Activated T-cell treated with anti-CD3 and anti-CD28 coated beads, Interleukin-2, amount 50 U/mL, for 24 hours (primary cell): ENCODE measurements at places on chromosomes 13 and 19.

DNA sequence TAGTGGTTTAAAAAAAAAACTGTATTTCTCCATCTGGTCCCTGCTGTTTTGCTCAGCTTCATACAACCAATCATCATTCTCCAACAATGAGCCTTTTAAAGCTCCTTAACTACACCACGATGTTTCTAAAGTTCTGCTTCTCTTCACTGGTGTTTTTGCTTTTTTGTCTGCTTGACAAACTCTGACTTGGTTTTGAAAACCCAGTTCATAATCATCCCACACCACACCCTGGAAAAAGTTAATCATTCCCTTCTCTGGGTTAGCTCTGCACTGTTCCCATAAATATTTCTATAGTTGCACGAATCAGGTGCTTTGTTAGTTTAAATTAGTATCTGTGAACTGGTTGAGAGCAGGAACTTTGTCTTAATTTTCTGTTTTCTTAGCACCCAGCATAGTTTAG is 217.1 kb downstream of the ENOX1 start:
- peaks cover 9% of the 10 kb centered on the region for H3K27me3 ChIP-seq
- DNase-seq, result no peak
- H3K27ac ChIP-seq, result no peak overlapping the region
- H3K4me3 ChIP-seq, result no peak overlapping the region
- H3K4me1 ChIP-seq, result peaks cover 2% of the 10 kb centered on the region

GRCh38 chr19:49499030-49499670 is 2.9 kb downstream of the RPS11 start:
- peak overlapping the region; percentile 98 for H3K4me3 ChIP-seq
- peak overlapping the region; percentile 99 for H3K27ac ChIP-seq
- peaks cover 45% of the 10 kb centered on the region for H3K36me3 ChIP-seq

DNA sequence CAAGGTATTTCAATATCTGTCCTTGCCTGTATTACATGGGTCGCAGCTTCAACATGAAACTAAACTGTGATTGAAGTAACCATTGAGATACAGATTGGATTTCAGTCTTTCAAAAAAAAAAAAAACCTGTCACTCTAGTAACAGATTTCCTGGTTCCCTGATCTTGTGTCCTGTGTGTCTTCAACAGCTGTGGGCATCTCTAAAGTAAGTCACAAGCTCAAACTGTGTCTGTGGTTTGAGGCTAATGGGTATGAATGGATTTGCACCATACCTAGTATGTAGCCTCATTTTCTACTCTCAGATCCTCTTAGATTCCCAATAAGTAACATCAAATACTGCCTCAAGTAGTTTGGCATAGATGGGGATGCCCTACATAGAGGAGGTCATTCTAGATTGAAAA is 300.1 kb downstream of the COG6 start:
- no peak for DNase-seq
- H3K4me1 ChIP-seq, result peaks cover 75% of the 10 kb centered on the region
- H3K4me3 ChIP-seq, result no peak overlapping the region
- no peaks in the 10 kb centered on the region for H3K27me3 ChIP-seq
- no peaks in the 10 kb centered on the region for H3K36me3 ChIP-seq
- H3K27ac ChIP-seq, result peak overlapping the region; percentile 5

GRCh38 chr19:1066251-1066747 is 668 bp upstream of the ARHGAP45 start:
- H3K36me3 ChIP-seq, result peaks cover 26% of the 10 kb centered on the region
- H3K27ac ChIP-seq, result no peak overlapping the region
- no peaks in the 10 kb centered on the region for H3K27me3 ChIP-seq
- peaks cover 45% of the 10 kb centered on the region for H3K4me1 ChIP-seq
- DNase-seq, result no peak
- peak overlapping the region; percentile 70 for H3K4me3 ChIP-seq

- no peak overlapping the region for H3K4me3 ChIP-seq
- no peak for DNase-seq
- H3K36me3 ChIP-seq, result no peaks in the 10 kb centered on the region
- H3K4me1 ChIP-seq, result no peaks in the 10 kb centered on the region
- H3K27ac ChIP-seq, result no peak overlapping the region
- H3K27me3 ChIP-seq, result no peaks in the 10 kb centered on the region
Observed at GRCh38 chr13:83057119-83057518, 825.2 kb downstream of the SLITRK1 start.
